ENCODE measurements at places on chromosomes 1 and 21.

- no peak for DNase-seq
Measured at GRCh38 chr21:33041981-33042380, 16.2 kb downstream of the OLIG2 start.

- no peak for DNase-seq
Measured at GRCh38 chr1:191869790-191870312, 288.4 kb upstream of the RGS18 start.

DNA sequence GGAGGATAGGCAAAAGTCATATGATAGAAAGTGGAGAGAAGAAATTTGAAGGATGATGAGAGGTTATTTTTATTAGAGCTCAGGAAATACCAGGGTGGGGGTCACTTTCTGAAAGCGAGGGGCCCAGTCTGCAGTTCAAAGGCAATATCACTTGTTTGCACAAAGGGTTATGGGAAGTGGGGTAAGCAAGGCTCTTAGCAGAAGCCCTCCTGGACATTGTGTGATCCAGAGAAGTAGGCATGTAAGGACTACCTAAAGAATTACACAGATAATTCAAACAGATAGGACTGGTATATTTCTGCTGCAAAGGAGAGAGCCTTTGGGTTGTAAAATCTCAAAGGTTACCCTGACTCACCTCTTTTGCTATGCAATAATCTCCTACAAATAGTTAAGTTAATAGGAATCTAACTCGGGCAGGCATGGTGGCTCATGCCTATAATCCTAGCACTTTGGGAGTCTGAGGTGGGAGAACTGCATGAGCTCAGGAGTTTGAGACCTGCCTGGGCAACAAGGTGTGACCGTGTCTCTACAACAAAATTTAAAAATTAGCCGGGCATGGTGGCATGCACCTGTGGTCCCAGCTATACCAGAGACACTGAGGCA, 25.2 kb upstream of the PRRC2C start:
- DNase-seq = no peak

- no peak for DNase-seq
Measured at GRCh38 chr21:36610201-36610600, 88.7 kb upstream of the SIM2 start.

All from fibroblast of skin of left biceps (primary cell).